ENCODE measurements at places on chromosomes 4 and X.

DNA sequence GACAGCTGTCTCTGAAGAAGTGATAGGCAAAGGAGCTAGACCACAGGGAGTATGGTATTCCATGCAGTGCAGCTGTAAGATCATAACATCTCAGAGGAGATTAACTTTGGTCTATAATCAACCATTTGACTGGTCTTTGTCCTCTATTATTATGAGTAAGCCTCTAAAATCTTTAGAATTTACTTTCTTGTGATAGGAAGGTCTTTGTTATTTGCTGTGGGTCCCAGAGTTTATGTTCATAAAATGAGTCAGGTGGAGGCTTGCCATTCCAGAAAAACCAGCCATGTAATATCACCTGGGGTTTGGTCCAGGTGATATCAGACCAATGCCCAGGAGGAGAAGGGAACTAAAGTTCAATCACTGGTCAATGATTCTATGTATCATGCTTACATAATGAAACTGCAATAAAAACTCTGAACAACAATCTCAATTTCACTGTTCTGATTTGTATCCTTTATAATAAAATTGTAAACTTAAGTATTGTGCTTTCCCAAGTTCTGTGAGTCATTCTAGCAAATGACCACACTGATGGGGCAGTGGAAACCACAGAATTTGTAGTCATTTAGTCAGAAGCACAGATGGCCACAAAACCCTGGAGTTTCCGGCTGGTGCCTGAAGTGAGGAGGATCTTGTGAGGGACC lies 239.6 kb upstream of the TRAM1L1 start:
- DNase-seq, result no peak

DNA sequence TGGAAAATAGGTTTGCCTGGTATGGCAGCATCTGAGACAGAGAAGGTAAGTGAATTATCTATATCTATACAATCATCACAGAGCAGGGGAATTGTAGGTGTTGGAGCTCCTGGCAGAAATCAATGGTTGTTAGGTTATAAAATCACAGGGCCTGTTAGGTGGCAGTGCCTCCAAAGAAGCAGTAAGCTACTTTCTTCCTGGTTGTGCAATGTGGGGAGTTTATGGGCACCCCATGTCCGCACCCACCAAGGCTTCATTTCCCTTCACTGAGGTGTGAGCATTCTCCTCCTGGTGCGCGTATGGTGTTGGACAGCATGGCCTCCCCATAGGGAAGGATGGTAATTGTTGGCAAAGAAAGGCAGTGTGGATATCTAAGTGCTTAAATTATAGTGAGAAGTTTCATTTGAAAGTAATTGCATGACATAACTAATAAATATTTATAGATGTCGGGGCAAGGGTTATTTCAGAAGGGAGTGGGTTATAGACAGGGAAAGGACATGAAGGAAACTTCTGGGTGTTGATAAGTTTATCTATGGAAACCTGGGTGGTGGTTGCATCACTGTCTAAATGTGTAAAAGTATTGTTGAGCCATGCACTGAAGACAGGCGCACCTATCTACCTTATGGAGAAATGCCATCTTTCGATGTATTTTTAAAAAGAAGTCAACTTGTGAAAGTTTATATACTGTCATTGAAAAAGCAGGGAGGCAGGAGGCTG lies 153.7 kb downstream of the FRAS1 start:
- DNase-seq, result no peak

DNA sequence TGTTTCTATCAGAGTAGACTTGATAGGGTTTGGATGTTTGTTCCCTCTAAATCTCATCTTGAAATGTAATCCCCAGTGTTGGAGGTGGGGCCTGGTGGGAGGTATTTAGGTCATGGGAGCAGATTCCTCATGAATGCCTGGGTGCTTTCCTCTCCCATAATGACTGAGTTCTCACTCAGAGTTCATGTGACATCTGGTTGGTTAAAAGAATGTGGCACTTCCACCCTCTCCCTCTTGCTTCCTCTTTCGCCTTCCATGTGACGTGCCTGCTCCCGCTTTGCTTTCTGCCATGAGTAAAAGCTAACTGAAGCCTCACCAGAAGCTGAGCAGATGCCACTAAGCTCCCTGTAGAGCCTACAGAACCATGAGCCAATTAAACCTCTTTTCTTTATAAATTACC lies 47.3 kb upstream of the SRPX start:
- DNase-seq, result no peak

DNA sequence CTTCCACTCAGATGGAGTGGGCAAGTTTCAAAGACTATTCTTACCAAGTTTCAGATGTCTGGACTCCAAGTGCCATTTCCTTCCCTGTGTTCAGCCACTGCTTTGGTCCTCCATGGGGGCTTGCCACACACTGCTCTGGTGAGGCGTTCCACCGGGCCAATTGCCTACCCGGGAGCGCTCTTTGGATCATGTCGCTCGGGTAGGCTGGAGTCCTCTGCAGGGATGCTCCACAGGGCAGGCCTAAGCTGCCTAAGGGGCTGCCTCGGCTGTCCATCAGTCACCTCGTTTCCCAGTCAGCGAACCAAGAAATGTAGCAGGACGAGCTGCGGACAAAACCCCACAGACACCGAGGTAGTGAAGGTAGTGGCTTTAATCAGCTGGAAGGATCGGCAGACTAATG lies 200.7 kb upstream of the KLF8 start:
- DNase-seq, result no peak

GRCh38 chr4:70877556-70877955 lies 24.6 kb upstream of the MOB1B start:
- DNase-seq, result no peak

DNA sequence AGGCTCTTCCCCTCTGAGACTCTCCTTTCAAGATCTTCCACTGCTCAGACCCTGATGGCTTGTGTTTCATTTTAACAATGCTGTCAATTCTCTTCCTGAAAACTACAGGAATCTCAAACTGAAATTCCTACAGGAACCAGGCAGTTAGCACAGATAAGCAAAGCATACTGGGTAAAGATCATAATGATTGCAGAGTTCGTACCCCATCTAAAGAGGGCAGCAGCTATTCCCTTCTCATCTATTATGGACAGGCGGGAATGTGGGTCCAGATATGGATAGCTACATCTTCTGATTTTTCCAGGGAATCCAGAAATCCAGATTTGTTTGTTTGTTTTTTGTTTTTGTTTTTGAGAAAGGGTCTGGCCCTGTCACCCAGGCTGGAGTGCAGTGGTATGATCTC lies 83.8 kb downstream of the STARD8 start:
- no peak for DNase-seq

DNA sequence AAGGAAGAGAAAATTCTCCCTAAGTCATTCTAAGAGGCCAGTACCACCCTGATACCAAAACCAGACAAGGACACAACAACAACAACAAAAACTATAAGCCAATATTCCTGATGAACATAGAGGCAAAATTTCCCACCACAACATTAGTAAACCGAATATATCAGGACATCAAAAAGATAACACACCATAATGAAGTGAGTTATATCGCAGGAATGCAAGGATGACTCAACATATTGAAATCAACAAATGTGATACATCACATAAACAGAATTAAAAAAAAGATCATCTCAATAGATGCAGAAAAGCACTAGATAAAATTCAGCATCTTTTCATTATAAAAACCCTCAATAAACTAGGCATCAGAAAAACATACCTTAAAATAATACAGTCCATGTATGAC lies 1844.4 kb upstream of the PCDH10 start:
- DNase-seq, result no peak

DNA sequence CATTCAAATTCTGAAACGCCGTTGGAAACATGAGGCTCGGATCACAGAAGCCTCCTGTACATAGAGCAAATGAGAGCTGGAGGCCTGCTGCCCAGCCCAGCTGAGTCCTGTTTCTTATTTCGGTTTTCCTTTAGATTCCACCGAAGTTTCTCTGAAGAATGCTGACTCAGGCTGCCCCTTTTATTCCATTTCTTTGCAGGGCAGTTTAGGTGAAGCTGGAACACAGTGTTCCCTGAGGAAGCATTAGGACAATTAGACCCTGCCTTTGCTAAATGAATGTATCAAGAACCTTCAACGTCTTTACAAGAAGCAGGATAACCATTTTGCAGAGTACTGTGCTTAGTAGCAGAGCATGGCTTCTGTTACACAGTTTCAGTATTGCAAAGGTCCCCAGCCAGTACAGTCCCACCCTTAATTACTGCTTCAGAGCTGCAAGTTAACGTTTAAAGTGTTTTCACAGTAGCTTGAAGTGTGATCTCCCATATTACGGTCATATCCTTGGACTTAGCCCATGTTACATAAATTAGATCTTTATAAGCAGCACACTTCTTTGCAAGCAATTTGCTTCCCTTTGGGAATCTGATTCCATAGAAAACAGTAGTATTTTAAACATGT lies 117.0 kb downstream of the TBL1X start:
- no peak for DNase-seq

DNA sequence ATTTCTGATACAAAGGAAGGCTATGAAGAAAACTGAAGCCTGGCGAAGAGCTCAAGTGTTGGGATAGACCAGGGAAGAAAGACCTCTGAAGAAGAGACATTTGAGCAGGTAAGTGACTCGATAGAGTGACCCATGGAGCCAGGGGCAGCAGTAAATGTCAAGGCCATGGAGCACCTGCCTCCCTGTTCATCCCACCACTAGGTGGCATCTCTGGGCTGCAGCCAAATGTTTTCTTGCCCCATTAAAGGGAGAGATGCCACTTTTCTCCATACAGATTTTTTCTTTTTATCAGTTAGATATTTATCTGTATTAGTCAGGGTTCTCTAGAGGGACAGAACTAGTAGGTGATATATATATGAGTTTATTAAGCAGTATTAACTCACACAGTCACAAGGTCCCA lies 4.9 kb upstream of the ZNF81 start:
- DNase-seq, result peak; percentile 43

DNA sequence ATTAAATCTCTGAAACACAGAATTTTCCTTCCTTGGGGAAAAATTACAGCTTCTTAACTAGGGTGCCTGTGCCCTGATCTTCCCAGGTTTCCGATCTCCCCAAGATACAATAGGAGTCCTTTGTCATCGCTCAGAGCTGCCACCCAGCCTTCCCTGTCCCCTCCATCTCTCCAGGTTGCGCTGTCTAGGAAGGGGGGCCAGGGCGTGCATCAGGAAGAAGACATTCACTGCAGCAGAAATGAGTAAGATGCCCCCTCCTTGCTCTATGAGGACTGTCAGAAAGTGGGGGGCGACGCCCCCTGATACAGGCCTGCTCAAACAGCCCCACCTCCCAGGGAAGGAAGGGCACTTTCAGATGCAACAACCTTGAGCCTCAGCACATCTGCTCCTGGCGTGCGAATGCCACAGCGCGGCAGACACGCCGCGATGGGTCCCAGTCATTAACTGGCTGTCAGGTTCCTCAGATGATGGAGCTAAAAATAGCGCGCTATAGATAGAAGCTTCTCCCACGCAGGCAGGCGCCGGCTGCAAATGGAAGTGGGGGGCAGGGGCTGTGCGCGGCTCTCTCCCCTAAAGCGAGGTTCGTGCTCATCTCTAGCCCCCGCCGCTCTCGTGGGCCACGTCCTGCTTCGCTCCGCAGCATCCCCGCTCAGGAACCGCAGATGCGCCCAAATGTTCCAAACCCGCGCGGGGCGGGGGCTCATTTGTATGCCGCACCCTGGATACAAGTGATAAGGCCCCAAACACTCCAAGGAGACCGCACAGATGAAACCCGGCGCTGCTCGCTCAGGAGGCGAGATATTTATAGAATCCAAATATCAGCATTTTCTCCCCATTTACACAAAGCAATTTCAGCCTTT lies 57.6 kb upstream of the LGI2 start:
- no peak for DNase-seq

- DNase-seq, result no peak
Observed at GRCh38 chr4:148108766-148109165, 333.4 kb downstream of the NR3C2 start.

GRCh38 chrX:118717678-118718391 lies 9.6 kb upstream of the IL13RA1 start:
- DNase-seq, result no peak

DNA sequence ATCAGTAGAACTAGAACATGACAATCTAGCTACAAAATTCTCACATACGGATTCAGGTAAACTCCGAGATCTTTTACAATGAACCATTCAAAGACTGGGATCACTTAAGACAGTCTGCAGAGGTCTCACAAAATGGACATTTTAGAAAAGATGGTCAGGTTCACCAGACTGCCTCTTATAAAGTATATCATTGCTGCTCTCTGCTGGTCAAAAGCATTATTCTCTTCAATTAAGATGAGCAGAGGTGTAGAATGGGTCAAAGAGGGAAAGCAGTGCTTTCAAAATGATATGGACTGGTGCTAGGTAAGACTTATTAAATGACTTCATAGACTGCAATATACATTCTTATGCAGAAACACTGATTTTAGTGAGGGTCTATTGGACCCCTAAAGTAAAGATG lies 434.7 kb downstream of the PACRGL start:
- no peak for DNase-seq

DNA sequence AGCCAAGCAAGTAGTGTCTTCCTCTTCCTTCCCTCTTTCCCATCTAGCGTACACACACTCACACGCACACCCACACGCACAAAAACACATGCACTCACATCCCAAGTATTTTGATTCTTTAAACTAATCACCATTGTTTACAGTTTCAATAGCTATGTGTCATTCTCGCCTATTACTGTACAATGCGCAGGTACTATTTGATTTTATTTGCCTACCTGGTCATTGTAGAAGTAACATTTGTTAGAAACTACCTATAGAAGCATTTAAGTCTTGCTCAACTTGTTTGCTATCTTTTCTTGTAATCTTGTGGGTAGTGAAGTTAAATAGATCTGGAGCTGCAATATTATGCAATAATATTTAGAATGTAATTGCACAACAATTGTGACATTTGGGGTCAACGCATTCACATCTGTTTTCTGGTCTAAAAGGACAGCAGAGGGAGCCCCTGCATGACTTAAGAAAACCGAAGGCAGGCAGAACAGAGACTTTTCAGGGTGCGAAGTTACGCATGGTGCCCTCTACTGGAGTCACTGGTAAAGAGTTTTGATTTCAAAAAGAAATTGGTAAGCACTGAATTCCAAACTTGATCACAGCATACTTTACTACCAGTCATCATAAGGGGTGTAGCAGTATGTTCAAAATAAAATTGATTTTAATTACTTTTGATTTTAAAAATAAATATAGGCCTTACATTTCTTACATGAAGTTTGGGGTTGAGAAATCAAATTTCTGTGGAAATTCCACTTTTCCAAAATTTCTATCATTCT lies 503.3 kb upstream of the FAM241A start:
- DNase-seq, result no peak

GRCh38 chrX:145609951-145610511 lies 207.6 kb upstream of the SLITRK2 start:
- no peak for DNase-seq

GRCh38 chrX:108235986-108236385 lies 144.4 kb downstream of the ATG4A start:
- DNase-seq, result no peak

DNA sequence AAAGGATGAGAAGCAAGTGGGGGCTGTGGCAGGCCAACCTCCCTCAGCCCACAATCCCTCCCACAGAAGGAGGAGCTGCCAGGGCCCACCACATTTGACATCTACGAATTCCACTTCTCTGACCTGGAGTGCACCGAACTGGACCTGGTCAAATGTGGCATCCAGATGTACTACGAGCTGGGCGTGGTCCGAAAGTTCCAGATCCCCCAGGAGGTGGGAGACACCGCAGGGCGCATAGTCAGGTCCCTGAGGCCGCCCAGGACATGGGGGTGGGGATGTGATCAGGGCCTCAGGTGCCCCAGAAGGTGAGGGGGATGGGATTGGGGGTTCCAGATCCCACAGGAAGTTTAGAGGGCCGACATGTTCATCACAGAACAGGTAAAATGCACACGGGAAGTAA lies 13.7 kb downstream of the ATP5ME start:
- no peak for DNase-seq

Measured in activated CD4-positive, alpha-beta T cell treated with anti-CD3 and anti-CD28 coated beads, Interleukin-2, amount 50 U/mL, for 4 hours (primary cell).